Dermis microvascular lymphatic vessel endothelial cell (primary cell): ENCODE measurements at places on chromosomes 3 and 15. TPM values are rescaled to one million over a fixed set of nuclear protein-coding genes. Genes with fewer than 3 reads are reported as not detected.

KLF13 gene
- 21.4 and 33.6 TPM in 2 replicates for total RNA-seq

- peak; percentile 54 for DNase-seq
Measured at GRCh38 chr15:38563723-38564519, 693 bp downstream of the RASGRP1 start.

DNA sequence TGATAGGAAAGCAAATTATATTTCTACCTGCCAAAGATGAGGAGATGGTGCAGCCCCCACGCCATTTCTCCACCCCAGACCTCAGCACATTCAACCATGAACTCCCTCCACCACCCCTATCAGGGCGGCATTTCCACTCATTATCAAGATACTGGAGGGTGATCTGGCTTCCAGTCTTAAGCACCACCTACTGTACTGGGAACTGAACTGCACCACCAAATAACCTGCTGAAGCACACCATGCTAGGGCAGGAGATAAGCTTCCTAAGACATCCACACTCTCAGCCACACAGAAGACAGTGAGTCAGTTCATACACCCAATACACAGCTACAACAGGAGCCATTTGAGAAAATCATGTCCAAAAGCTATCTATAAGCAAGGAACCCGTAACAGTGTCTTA lies 98.8 kb downstream of the FGF7 start:
- DNase-seq: no peak

DNA sequence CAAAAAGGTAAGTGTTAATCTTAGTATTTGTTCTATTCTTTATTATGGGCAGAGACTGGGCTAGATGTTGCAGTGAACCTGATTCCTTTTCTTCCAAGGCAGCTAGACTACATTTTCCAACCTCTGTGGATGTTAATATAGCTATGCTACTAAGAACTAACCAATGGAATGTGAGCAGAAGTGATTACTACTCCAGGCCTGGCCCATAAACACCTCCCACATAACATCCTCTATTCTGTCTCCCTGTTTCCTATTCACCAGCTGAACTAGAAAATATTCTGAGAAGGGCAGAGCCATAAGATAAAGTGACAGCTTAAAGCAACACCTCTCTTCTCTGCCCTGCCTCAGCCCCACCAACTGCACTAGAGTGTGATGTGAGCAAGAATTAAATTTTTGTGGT lies 29.4 kb downstream of the CD200R1L start:
- no peak for DNase-seq

ZIC4 gene
- not detected in 2 replicates for total RNA-seq

TGM4 gene
- 0.13 TPM in 2 replicates for total RNA-seq

- no peak for DNase-seq
Measured at GRCh38 chr3:51967384-51968169, at the start of gene PCBP4. Gene PCBP4, minus strand, starts transcription at chr3:51967454. Its CDS starts 6,214 bp downstream, at chr3:51961240.
